GM13976 (cell line): ENCODE measurements at places on chromosomes 4 and X.

GRCh38 chr4:7359400-7360062 is 75.2 kb downstream of the PSAPL1 start:
- DNase-seq, result no peak

DNA sequence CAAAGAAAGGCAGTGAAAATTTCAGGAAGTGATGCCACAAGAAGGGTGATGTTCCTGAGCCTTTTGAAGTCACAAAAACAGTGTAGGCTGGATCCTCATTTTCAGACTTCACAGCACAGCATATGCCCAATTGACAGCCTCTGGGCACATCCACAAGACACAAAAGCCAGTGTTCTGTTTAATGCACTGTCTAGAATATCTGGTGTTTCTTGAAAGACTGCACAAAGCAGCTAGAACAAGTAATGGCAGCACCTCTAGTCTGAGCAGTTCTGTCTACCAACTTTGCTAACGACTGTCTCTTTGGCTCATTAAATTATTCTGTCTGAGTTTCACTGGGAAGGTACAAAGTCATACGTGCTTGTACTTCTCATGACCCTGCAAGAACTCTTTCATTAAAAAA is 417.1 kb upstream of the GALNT7 start:
- DNase-seq, result no peak

GRCh38 chr4:71366766-71367165 is 27.9 kb downstream of the SLC4A4 start:
- no peak for DNase-seq

GRCh38 chr4:37723067-37723466 is 36.9 kb upstream of the RELL1 start:
- DNase-seq, result no peak

GRCh38 chr4:35604252-35604651 is 640.1 kb downstream of the ARAP2 start:
- no peak for DNase-seq

DNA sequence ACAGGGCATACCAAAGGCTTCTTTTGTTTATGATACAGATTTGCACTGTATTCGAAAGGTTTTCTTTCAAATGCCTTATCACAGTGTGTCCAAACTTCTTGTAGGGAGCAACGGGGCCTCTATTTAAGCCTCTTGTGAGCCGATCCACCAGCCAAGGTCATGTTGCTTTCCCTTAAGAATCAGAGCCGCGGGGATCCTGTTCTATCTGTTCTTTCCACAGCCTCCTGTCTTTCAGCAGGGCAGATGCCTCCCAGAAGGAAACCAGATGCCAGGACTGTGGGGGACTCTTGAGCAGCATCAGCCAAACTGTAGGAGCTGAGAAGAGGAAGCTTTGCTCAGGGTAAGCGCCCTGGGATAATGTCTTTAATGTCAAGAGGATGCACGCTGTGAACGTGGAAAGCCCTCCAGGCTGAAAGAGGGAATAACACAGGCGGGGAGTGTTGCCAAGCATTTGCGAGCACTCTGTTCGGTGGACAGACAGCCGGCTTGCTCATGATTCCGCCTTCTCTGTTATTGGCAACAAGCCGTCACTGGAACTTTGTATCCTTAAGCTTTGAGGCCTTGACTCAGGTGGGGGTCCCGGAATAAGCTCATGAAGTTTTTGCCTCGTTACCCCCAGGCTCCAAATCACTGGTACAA is 279.8 kb upstream of the FRG1 start:
- no peak for DNase-seq

GRCh38 chrX:17432158-17432557 is 57.2 kb downstream of the NHS start:
- no peak for DNase-seq

GRCh38 chrX:16618422-16618821 is 31.5 kb upstream of the S100G start:
- no peak for DNase-seq

DNA sequence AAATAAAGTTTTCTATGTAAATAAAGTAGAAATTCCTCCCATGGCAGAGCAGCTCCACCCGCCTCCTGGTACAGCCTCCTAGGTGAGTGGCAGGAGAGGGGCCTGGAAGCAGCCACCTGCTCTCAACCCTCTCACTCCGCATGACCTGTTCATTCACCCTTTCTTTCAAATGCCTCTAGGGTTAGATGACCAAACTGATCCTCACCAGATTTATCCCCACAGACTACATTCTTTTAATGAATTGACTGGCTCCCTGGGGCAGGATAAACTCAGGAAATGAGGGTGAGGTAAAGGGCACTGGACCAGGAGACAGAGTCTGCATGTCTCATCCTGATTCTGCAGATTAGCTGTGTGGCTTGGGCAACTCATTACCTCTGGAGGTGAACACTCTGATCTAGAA is 32.6 kb upstream of the NKX6-1 start:
- no peak for DNase-seq

DNA sequence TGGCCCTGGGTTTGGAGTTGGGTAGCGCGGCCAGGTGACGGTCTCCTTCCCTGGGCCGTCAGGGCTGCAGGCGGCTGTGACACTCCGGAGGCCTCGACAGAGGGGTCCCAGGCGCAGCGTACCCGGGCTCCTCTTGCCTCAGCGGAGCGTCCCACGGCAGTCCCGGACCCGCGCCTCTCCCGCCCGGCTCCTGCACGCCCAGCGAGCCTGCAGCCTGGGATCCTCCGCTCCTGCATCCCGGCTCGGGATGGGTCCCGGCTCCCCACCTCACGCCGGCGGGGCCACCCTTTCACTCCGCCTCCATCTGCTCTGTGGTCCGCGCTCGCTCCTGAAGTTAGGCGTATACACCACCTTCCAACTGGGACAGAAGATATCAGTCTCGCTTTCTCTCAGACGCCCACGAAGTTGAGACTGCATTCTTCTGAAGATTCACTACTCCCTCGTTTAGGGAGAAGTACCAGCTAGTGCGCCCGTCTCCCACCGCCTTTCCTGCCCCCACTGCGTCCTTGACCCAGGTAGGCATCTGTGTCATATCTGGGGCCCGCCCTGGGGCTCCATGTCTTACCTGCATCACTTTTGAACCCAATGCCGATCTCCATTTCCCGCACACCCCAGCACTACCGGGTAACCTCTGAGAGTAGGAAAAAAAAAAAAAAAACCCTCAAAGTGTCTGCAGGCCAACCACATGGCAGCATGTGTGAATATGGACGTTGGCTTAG is 32.3 kb upstream of the KDR start:
- DNase-seq, result no peak

GRCh38 chrX:39242187-39242586 is 440.9 kb downstream of the MID1IP1 start:
- DNase-seq, result peak; percentile 6

DNA sequence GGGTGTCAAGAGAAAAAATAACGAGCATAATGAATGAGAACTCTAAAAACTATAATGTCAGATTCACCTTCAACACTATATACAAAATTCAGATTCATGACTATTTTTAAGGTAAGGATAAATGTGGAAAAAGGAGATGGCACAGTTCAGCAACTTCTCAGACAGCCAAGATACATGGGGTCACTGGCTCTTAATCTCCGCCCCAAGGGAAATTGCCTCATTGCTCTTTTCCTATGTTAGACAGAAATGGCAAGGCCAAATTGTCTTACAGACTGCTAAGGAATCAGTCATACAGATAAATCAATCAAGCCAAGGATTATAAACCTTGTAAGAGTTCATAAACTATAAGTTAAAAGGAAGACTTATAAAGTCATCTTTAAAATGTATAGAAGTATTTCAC is 183.4 kb downstream of the OPHN1 start:
- DNase-seq, result no peak

GRCh38 chr4:498328-498904 is 540 bp downstream of the ZNF721 start:
- no peak for DNase-seq

GRCh38 chrX:9899640-9900111 is 67.5 kb upstream of the CLDN34 start:
- DNase-seq, result peak; percentile 46

DNA sequence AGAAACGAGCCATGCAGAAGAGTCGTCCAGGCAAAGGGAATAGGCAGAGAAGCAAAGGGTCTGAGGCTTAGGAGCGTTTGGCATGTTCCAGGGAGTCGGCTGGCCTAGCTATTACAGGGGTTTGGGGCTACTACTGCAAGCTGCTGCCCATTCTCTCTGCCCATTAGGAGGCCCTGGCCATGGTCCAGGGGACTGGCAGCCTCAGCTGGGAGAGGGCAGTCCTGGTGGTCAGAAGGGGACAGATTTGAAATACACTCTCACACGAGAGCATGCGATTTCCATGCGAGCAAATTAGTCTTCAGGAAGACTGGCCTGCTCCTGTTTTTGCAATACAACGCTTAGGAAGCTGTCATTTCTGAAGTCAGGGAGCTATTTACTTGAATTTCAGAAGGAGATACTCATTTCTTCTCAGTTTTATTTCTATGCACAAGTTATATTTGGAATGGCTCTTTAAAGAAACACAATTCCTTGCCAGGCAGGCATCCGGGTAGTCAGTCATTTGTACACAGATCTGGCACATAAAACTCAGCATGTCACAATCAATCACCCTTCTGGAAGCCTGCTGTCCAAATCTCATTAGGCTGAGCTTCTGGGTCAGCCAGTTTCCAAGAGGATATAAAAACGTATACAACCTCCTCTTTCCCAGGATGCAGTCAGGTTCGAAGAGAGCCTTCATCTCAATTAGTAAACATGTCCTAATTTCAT is 27.0 kb downstream of the PROM1 start:
- no peak for DNase-seq

DNA sequence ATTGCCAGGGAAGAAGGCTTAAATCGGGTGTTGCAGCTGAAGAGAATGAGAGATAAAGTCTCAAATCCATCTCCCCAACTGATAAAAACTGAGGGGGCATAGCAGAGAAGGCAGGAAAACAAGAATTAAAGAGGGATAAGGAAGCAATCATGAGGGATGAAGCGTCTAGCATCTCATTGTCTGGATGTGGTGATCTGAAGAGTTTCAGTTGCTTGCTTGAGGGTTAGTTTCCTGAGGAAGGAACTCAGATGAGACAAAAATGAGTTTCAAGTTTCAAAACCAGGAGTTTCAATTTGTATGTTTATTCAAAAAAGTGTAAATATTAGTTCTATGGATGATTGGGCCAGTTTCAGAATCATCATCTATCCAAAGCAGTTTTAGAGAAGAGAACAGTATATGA is 496.9 kb downstream of the RAB28 start:
- no peak for DNase-seq

GRCh38 chr4:163494360-163495241 is at the start of gene TMA16:
Gene TMA16 (plus strand): TSS chr4:163494690. CDS start chr4:163494802, 112 bp downstream.
- DNase-seq, result peak; percentile 87

DNA sequence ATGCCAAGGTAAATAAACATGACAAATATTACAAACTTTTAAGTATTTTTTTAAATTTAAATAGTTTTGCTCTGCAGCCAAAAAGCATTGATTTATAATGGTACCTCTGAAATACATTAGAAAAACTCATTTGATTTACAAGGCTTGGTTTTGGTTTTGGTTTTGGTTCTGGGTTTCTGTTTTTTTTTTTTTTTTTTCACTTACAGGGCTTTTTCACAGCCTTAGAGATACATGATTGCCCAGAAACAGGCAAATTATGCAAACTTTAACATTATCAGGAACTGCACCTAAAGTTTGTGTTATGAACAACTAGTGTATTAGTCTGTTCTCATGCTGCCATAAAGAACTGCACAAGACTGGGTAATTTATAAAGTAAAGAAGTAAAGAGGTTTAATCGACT is 196.4 kb upstream of the DDX53 start:
- no peak for DNase-seq

DNA sequence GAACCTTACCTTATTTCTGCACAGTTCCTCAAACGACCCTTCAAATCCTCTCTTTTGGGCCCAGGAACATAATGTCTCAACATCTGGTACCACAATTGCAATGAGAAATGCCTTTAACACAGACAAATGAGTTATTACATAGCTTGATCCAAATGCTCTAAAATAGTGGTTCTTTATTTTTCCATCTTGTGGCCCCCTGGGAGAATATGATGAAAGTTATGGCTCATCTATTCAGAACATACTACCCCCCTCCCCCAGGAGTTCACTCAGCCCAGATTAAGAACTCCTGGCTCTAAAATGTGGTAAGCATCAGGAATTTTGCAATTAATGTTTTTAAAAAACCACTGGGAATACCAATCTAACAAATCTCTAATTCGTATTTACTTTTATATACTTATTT is 23.9 kb upstream of the CENPU start:
- no peak for DNase-seq

DNA sequence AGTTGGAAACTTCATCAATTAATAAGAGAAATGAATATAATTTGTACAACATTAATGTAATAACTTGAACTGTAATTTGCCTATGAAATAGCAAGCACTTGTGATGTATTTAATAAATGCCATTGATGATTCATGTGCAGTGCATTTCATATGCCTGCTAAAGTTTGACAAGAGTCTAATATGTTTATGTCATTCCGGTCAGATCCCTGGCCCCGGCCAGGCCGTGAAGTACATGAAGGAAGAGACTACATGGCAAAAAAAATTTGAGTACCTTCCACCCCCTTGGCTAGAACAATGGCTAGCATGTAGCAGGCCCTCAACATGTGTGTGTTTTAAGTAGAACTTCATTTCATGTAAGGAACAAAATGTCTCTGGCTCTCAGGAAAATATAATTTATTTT is 161.3 kb downstream of the ATP10D start:
- DNase-seq, result no peak

- no peak for DNase-seq
Measured at GRCh38 chrX:96776966-96777365, 92.3 kb downstream of the DIAPH2 start.

- no peak for DNase-seq
Measured at GRCh38 chr4:89799071-89799470, 37.9 kb downstream of the SNCA start.

GRCh38 chr4:151717909-151718628 is 42.7 kb downstream of the GATB start:
- DNase-seq, result no peak

DNA sequence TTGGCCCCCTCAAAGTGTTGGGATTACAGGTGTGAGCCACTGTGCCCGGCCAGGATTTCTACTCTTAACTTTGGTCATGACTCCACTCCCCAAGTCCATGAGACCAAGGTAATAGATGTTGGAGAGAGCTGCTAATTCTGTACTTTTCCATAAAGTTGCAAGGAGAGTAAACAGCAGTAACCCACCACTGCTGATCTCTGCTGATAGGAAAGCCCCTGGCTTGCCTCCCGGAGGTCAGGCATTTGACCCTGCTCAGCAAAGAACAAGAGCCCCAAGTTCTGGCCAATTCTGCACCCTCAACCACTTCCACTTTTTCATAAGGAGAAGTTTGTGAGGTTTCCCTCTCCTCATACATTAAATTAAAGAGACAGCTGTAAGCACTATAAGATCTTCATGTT is 143.0 kb downstream of the RASL11B start:
- no peak for DNase-seq

DNA sequence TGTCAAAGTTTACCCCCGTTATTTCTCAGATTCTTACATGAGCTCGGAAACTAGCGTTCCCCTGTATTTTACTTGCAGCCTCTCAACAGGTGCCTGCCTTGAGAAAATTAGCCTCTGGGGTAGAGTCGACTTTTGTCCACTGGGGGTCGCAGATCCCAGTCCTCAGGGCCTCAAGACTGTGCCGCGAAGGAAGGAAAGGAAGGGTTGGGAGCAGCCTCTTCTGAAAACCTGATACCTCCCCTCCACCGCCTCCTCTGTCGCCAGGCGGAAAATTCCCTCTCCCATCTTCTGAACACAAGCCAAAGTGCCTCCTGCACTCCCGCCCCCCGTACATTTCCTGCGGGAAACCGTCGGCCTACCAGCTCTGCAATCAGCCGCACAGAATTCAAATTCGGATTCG is 44.4 kb upstream of the TMSB15B start:
- peak; percentile 60 for DNase-seq
